ENCODE measurements at places on chromosomes 12 and 14.

DNA sequence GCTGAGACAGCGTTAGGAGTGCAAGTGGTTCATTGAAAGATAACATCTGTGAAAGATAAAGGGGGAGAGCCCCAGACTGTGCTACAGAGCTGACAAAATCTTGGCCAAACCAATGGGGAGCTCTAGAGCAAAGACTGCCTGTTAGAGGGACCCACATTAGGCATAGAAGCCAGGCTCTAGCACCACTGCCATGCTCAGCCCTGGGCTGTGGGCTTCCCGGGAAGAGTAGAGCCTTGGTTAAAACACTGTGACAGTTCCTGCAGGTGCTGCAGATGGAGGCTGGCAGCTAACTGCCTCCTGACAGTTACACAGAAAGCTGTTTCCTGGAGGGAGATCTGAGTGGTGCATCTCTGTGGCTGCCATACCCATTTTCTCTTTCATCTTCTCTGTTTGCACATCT, 23.0 kb downstream of the TSHR start:
- H3K36me3 ChIP-seq = no peaks in the 10 kb centered on the region
- no peak overlapping the region for H3K27ac ChIP-seq
- peaks cover 10% of the 10 kb centered on the region for H3K27me3 ChIP-seq
- H3K4me3 ChIP-seq = no peak overlapping the region

DNA sequence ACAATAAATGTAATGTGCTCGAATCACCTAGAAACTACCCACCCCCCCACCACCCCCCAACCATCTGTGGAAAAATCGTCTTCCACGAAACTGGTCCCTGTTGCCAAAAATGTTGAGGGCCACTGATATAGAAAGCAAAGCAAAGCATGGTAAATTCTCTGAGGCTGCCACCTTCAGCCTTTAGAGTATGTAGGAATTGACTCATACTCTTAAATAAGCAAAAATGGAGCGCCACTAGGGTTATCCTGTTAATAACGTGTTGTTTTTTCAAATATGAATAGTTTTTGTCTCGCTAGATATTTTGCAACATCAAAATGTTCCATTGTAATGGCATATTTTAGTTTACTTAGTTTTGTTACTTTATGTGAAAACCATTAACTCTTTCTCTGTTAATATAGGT, 18.2 kb downstream of the DYNC1H1 start:
- no peak overlapping the region for H3K4me3 ChIP-seq
- H3K27ac ChIP-seq = no peak overlapping the region
- H3K4me1 ChIP-seq = peaks cover 4% of the 10 kb centered on the region

GRCh38 chr14:92473261-92473968, 40.2 kb upstream of the RIN3 start:
- no peak overlapping the region for H3K4me3 ChIP-seq
- H3K4me1 ChIP-seq = peaks cover 1% of the 10 kb centered on the region
- no peak overlapping the region for H3K27ac ChIP-seq

- no peaks in the 10 kb centered on the region for H3K27me3 ChIP-seq
- H3K4me3 ChIP-seq = no peak overlapping the region
- no peaks in the 10 kb centered on the region for H3K36me3 ChIP-seq
- H3K27ac ChIP-seq = no peak overlapping the region
- DNase-seq = no peak
These were observed 704.3 kb upstream of the FLRT2 start for GRCh38 chr14:84825481-84826251.

DNA sequence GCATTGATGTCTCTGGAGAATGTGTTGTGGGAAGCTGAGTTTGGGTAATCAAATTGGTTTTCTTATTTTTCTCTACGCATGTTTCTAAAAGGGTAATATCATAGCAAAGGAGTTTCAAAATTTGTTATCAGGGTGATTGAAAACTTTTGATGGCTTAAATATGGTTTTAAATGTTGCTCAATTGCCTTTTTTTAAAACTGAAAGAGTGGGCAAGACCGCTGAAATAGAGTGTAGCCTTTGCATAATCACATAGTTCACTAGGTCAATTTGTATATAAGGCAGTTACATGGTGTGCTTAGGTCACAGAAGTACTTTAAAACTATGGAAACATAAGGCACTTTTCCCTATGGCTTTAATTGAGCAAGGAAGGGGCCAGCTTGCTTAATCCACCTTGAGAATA, 167.4 kb downstream of the SNAPC1 start:
- H3K36me3 ChIP-seq = no peaks in the 10 kb centered on the region
- H3K27ac ChIP-seq = no peak overlapping the region
- H3K4me1 ChIP-seq = peaks cover 10% of the 10 kb centered on the region
